NCI-H1105 (cell line): ENCODE measurements at places on chromosomes 5 and 9.

GRCh38 chr9:36007316-36007708 lies 29.4 kb upstream of the RECK start:
- DNase-seq = no peak

DNA sequence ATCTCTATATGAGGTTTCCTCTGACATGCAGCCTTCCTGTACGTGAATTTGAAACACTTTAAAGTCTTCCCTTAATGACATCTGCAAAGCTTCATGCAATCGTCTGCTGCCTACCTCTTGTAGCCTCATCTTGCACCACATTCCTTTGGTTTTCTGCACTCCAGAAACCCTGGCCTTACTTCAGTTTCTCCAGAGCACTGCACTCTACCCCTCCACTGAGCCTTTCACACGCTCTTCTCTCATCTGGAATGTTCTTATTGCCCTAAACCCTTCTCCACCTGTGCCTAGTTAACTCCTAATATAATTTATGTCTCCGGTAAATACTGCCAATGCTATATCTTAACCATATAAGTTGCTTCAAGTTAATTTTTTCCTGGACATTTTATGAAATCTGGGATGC lies 168.8 kb upstream of the SLC27A6 start:
- no peak for DNase-seq

DNA sequence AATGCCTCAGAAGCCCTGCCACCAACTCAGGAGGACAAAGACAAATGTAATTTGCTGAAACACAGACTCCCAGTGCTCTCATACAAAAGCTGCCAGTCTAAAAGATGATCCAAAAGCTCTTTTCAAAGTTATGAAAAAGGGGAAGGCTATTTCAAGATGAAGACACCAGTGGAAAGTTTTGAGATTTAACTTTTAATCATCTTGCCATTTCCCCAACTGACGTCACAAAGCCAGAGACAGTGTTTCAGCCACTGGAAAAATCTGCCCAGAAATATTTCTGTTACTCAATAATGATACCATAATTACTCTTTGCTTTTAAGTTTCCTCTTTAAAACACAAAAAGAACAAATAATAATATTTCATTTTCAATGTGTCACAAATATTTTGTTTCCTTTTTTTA lies 20.9 kb downstream of the ENG start:
- no peak for DNase-seq

- DNase-seq = no peak
Observed at GRCh38 chr5:2156358-2157059, 273.8 kb upstream of the IRX4 start.

GRCh38 chr9:70034271-70034711 lies 9.4 kb upstream of the MAMDC2 start:
- no peak for DNase-seq

DNA sequence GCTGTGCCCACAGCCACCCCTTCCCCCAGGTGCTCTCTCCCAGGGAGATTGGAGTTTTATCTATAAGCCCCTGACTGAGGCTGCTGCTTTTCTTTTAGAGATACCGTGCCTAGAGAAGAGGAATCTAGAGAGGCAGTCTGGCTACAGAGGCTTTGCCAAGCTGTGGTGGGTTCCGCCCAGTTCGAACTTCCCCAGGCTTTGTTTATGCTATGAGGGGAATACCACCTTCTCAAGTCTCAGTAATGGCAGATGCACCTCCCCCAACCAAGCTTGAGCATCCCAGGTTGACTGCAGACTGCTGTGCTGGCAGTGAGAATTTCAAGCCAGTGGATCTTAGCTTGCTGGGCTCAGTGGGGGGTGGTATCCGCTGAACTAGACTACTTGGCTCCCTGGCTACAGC lies 157.4 kb downstream of the CAAP1 start:
- DNase-seq = no peak

DNA sequence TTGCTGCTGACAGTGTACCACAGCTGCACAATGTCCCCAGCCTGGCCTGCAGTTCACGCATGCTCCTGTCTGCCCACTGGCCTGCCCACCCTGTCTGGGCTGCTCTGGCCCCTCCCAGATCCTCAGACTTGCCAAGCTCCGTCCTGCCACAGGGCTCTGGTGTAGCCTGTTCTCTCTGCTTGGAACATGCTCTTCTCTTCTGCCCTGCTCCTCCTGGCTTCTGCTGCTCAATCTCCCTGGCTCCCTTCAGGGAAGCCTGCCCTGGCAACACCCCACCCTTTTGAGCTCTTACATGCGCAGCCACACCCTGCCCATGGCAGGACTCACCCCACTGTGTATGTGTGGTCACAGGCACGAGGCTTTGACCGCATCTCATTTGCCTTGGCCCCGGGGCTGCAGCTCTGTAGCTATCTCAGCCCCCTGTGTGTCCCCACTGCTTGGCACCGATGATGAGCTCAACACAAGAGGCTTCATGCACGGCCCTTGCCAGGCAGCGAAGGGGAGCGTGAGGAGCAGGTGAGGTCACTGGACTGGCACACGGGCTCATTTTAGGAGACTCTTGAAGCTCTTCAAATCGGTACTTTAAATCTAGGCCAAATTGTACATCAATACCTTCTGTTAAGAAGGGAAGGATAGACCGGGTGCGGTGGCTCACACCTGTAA lies 20.4 kb upstream of the BRD3 start:
- no peak for DNase-seq

DNA sequence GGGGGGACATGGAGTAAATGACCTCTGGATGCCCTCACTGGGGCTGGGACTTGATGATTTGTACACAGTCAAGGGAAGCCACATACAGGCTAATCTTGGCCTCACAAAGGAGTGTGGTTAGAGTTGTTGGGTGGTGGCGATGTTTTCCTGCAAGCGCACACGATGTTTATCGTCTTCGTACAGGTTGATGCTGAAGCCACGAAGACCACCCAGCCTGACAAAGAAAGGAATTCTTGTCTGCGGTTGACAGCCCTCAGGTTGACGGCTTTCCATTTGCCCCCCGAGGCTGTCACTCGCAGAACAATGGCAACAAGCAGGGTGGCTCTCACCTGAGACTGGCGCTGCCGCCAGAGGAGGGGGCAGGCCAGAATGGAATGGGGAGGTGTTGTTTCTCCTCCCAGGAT lies 14.1 kb upstream of the XPA start:
- DNase-seq = no peak

DNA sequence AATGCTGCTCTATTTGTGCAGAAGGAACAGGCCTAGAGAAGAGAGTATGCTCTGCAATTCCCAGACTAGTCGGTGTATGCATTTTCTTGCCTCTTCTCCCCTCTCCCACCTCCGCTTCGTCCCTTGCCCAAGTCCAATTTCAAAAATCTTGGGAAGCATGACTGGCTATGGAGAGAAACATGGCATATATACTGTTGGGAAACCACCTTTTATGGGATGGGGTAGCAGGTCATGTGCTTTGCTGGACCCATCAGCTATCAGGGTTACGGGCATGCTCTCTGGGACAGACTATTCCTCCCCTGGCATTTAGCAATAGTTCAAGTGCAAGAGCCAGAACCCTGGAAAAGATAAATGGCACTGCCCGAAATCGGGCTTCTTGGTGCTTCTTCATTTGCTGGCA lies 12.0 kb downstream of the ISL1 start:
- DNase-seq = no peak

GRCh38 chr5:107284822-107285525 lies 385.8 kb downstream of the EFNA5 start:
- DNase-seq = no peak

- DNase-seq = no peak
Observed at GRCh38 chr5:55969956-55970355, 24.8 kb downstream of the IL6ST start.
